T-helper 1 cell treated with Interleukin-12 subunit alpha and Interleukin-12 subunit beta and Interleukin-4 antibody, amounts not matched to agents 30 ng/mL and 1 ng/mL, for 36 hours (primary cell): ENCODE measurements at places on chromosomes 5 and 9. TPM values are rescaled to one million over a fixed set of nuclear protein-coding genes. Genes with fewer than 3 reads are reported as not detected.

Gene CCDC69
- 53.6 and 57.9 TPM in 2 replicates for total RNA-seq

Gene SLC6A18
- total RNA-seq, result not detected in 2 replicates

Gene SCAI
- 10.6 and 13.4 TPM in 2 replicates for total RNA-seq

Gene LHX3
- not detected in 2 replicates for total RNA-seq

Gene CRB2
- total RNA-seq, result not detected in 2 replicates

Gene CDKN2B
- total RNA-seq, result 9.2 and 9.4 TPM in 2 replicates

Gene PRR7
- total RNA-seq, result 3.0 and 3.4 TPM in 2 replicates

Gene FAM153A
- 8.6 and 9.9 TPM in 2 replicates for total RNA-seq

Gene SELENOP
- 0.27 TPM in 1 of 2 replicates, not detected in the other for total RNA-seq

Gene POU5F2
- 2.3 and 2.4 TPM in 2 replicates for total RNA-seq

Gene LCNL1
- total RNA-seq, result not detected in 2 replicates

Gene LMX1B
- not detected in 2 replicates for total RNA-seq

Gene RAB3C
- not detected in 2 replicates for total RNA-seq

Gene SLC6A3
- not detected in 2 replicates for total RNA-seq

Gene SLC25A2
- 0.44 and 0.56 TPM in 2 replicates for total RNA-seq

Gene PCDHGB4
- 0.17 TPM in 2 replicates for total RNA-seq

Gene WNT8A
- total RNA-seq, result not detected in 2 replicates
